Cerebellar cortex (tissue), 1 donor: ENCODE measurements at places on chromosomes 7 and 10.

GRCh38 chr7:115724400-115725056, 306.0 kb downstream of the TFEC start:
- DNase-seq, result no peak

GRCh38 chr10:72110673-72111401, 22.5 kb upstream of the SPOCK2 start:
- DNase-seq, result no peak

DNA sequence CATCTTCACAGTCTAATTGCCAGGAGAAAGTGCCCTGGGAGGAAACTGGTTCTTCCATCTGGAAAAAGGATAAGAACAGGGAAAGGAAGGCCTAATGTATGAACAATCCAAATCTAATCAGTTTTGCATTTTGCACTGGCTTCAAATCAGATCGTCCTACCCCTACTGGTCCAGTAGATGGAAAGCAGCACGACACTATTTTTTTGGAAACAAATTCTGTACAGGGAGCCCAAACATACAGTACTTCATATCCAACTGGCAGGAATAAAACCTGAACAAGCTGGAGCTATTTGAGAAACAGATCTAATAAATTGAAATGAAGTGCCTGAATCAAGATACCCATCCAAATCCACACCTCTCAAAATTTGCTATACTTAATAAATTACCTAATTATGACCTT, 36.5 kb downstream of the ETV1 start:
- peak; percentile 87 for DNase-seq

- no peak for DNase-seq
Observed at GRCh38 chr7:30583181-30583580, 11.5 kb upstream of the GARS1 start.

- no peak for DNase-seq
Observed at GRCh38 chr7:6392712-6393666, 54.8 kb downstream of the DAGLB start.

GRCh38 chr7:67807826-67808225, 811.2 kb downstream of the TYW1 start:
- no peak for DNase-seq

DNA sequence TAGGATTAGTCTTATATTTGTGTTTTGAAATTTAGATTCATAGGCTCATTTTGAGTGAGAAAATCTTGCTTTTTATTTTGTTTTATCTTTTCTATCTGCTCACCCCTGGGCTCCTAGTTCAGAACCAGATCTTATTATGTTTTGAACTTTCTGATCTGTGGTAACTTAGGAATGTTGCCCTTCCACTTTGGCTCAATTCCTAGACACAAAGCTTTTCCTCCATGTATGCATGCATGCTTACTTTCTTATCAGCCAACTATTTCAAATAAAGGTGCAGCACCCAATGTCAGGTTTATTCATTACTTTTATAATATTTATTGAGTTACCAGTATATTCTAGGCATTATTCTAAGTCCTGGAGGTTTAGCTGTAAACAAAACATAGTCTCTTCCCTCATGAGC, 374.8 kb upstream of the KIAA1217 start:
- no peak for DNase-seq

DNA sequence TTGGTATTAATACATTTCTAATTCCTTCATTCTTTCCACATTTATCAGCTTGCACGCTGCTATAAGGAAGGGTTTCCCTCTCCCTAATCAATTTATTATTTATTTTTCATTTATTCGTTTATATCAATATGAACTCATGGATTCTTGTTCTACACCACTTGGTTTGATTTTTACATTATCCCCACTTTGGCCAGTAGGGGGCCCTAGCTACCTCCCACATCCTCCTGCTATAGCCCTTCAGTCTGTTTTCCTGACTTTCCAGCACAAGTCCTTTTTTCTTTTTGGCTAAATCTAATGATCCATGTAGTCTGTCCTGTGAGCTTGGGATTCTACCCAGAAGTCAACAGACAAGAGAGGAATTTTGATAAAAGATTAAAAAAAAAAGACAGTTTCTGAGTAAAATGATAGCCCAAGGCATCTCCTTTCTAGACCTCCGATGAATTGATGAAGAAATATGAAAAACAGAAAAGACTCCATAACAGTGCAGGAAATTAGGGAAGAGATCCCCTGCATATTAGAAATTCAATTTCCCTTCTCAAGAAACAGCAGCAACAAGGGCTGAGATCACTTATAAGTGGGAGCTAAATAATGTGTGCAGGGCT, 47.7 kb downstream of the LYZL2 start:
- DNase-seq, result peak; percentile 25

- DNase-seq, result no peak
Observed at GRCh38 chr7:39299695-39300094, 266.5 kb upstream of the YAE1 start.

- no peak for DNase-seq
Observed at GRCh38 chr7:90736968-90737939, 141.1 kb downstream of the CDK14 start.

- DNase-seq, result no peak
Observed at GRCh38 chr7:39664057-39664456, 40.7 kb downstream of the RALA start.

DNA sequence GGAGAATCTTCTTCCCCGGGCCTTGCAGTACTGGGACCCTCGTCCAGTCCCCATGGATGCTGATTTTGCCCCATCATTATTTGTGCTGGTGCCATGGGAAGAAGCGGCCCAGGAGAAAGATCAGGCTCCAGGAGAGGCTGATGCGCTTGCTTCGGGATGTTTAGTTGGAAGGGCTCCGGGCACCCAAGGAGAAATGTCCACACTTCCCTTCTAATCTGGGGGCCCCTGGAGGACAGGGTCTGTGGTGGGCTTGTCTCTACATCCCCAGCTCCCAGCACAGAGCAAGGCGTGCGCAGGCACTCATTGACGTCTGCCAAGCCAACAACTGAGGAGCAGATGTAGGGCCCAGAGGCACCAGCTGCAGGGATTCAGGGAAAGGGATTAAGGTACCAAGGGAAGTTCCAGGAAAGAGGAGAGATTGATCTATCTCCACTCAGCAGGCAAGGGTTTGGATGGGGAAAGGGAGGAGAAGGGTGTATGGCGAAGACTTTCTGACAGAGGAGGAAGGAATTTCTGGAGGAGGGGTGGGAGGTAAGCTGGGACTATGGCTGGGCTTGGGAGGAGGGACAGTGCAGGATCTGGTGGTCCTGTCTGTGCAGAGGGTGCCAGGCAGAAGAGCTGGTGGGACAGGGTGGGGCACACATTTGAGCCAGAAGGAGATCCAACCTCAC, 38.7 kb upstream of the LEP start:
- DNase-seq, result no peak

GRCh38 chr7:114026486-114027089, 107.8 kb upstream of the PPP1R3A start:
- peak; percentile 63 for DNase-seq

- DNase-seq, result no peak
Observed at GRCh38 chr7:136523571-136523970, 344.9 kb upstream of the CHRM2 start.

DNA sequence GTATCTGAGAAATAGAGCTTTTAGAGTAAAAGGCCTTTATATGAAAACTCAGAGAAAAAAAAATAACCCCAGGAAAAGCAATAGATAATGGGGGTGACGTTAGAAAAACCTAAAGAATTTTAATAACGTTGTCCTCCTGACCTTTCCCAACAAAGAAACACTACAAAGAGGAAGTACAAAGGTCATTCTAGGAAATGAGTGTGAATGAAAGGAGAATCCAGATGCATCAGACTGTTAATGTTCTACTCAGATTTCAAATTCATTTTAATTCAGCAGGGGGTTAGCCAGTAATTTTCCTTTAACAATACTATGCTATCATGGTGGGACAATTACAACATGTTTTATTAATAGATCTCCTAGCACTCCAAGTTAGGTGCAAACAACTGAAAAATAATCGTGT, 73.8 kb upstream of the CDK1 start:
- no peak for DNase-seq

GRCh38 chr7:106600569-106601373, 60.2 kb downstream of the CCDC71L start:
- DNase-seq, result no peak

DNA sequence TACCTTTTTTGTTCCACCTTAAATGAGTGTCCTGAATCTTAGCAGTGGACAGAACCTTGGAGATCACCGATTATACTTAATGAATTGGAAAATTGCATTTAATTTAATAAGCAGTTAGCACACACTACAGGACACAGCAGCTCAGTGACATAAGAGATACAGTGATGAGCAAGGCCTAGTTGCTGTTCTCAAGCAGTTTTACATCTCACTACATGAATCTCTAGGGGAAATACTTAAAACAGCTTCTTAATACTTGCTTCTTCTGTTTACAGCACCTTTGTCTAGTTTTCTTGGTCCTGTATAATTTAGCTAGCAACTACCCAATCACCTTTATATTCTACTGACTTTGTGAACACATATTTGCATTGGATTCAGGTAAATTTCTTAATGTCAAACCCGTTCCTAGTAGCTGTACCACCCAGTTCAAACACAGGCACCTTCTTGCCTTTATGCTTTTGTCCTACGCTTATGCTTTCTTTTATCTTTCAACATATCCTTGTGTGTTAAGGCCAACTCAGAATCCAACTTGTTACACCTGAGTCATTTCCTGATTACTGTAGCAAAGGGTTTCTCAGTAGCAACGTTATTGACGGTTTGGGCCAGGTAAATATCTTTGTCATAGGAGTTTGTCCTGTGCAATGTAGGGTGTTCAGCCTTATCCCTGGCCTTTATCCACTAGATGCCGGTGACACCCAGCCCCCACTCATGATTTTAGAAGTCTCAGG, 1.8 kb downstream of the STAM start:
- DNase-seq, result no peak

- no peak for DNase-seq
Observed at GRCh38 chr7:101216001-101216859, 1.2 kb downstream of the PLOD3 start.

DNA sequence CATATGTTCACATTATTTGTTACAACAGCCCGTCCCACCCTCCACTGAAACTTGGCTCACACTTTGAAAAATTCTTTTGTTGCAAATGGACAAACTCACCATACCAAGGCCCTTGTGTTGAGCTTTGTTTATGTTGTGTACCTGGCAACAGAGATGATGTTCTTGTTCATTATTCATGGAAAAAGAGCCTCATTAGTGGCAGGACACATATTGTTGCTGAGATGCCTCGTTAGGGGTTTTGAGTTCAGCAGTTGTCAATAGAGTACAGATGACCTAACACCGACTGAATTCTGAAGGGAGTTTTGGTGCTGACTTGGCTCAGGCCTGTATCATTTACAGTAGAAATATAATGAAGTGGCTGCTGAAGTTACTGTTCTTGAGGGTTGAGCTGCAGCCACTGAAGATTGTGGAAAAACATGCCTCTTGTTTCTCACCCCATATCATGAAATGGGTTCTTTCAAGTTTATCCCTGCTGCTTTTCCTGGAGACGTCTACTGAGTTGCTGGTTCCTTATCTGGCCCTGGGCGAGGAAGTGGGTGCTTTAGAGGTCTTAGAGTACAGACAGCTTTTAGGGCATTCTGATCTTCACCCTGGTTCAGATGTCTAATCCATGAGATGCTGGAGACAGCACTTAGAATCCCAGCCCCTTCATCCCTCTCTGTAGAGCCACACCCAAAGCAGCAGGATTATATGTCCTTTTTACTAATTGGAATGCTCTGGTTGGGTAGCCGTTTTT, 149.7 kb downstream of the WNT2 start:
- DNase-seq, result no peak

- DNase-seq, result no peak
Observed at GRCh38 chr10:1166828-1167275, 110.7 kb downstream of the WDR37 start.

DNA sequence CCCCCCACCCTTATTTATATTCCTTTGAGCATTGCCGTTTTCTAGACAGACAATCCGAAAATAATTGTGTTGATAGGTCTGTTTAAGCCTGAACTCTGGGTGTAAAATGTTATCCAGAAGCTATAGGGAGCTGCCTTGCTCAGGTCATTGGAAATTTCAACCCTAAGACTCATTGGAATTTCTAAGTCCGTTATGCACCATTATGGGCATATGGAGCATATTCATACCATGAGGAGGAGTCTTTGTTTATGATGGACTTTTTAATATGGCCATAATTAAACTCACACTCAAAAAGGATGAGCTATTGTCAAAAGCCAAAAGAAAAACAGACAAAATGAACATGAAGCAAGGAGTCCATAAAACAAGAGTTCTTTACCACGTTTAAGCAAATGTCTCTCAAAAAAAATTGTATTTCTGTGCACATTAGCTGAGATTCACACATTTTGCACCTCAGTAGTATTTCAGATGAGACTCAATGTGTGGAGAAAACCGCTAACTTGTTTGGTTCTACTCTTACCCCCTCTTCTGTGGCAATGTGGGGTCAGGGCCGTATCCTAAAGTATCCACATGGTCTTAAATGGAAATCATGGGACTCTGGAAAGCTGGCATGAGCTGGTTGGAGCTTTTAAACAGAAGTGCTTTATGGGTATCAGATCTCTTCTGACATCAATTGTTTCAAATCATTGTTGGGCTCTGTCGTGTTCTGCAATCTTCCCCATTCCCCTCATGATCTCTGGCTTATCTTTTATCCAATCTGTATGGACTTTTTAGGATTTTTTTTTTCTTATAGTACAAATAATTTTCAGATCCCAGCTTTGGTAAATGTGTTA, 60.5 kb downstream of the PODXL start:
- DNase-seq, result no peak

- DNase-seq, result no peak
Observed at GRCh38 chr10:3173171-3173878, 743 bp upstream of the PITRM1 start.

DNA sequence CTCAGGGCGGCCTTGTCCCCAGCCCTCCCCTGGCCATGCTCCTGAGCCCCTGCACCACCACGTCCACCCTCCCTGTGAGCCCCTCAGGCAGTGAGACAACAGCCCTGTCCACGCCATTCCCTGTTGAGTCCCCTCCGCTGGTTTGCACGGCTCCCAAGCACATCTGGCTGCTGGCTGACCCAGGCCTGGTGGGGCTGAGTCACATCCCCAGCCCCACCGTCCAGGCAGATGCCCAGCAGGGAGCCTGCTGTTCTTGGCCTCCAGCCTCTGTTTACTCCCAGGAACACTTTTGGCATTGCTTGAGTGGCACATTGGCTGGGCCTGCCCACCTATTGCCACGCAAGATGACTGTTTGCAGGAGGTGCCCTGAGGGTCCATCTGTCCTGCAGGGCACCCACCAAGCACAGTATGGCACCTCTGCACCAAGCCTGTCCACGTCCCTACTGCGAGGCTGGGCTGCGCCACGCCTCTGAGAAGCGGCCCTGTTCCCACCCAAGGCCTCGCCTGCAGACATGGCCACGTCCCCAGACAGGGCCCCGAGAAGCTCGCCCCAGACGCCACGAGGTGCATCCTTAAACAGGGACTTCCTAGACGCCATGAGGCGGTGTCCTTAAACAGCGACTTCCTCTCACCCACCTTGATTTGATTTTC, 48.4 kb upstream of the INPP5A start:
- DNase-seq, result no peak

GRCh38 chr7:103967401-103967800, 22.1 kb downstream of the RELN start:
- DNase-seq, result no peak

GRCh38 chr7:151442776-151443496, 3.0 kb upstream of the CRYGN start:
- no peak for DNase-seq
